ENCODE measurements at places on chromosomes 12 and 14. TPM values are rescaled to one million over a fixed set of nuclear protein-coding genes. Genes with fewer than 3 reads are reported as not detected.

DNA sequence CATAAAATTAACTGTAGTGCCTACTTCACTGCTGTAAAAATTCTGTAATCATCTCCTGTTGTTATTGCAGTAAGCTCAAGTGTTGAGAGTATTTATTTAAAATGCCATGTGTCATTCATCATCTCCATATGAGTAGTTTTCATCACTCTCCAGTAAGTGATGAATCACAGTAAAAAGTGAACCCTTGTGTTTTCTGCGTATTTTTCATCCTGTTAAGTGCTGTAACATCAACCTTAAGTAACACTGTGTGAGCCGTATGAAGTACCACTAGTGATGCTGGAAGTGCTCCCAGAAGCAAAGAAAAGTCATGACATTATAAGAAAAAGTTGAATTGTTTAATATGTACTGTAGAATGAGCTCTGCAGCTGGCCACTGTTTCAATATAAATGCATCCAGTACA is 55.4 kb downstream of the SLCO1B3 start:
- DNase-seq = no peak

DNA sequence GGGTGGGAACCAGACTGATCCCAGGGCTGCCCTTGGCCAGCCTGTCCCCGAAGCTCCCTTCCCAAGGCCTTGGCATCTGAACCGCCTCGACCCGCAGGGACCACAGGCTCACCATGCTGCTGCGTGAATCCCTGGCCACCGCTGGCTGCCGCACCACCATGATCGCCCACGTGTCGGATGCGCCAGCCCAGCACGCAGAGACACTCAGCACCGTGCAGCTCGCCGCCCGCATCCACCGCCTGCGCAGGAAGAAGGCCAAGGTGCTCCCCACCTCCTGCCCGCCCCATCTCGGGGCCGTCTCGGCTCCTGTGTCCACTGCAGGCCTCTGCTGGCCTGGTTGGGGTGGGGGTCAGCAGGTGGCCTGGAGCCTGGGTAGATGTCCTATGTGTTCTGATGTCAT is 35.7 kb downstream of the KIF26A start:
- no peak for DNase-seq

DNA sequence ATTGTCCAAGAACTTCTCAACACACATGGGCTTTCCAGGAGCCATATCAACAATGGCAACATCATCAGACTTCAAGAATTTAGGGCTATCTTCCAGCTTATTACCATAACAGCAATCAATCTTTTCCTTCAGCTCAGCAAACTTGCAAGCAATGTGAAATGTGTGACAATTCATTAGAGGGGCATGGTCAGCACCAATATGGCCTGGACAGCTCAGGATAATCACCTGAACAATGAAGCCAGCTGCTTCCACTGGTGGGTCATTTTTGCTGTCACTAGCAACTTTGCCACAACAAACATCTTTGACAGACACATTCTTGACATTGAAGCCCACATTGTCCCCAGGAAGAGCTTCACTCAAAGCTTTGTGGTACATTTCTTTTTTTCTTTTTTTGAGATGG is 5.9 kb upstream of the NEDD1 start:
- no peak for DNase-seq

- no peak for DNase-seq
These were observed 17.9 kb downstream of the KRT76 start for GRCh38 chr12:52759218-52759617.

GRCh38 chr12:47860279-47860841 is 40.7 kb upstream of the HDAC7 start:
- DNase-seq = peak; percentile 57

The COL2A1 gene
- polyA plus RNA-seq = 0.07 TPM

The DGLUCY gene
- polyA plus RNA-seq = 65.1 TPM

The PTPRB gene
- 8.0 TPM for polyA plus RNA-seq

Measured in adrenal gland (tissue), 19 donors.